Fibroblast of villous mesenchyme (primary cell): ENCODE measurements at places on chromosomes 5 and 9. TPM values are rescaled to one million over a fixed set of nuclear protein-coding genes. Genes with fewer than 3 reads are reported as not detected.

TCF7 gene
- under 0.01 and 0.97 TPM in 2 replicates for total RNA-seq

ZNF658 gene
- total RNA-seq: 3.9 and 4.3 TPM in 2 replicates

DIPK1B gene
- total RNA-seq: under 0.01 and 0.43 TPM in 2 replicates

SOX30 gene
- under 0.01 TPM in 1 of 2 replicates, not detected in the other for total RNA-seq

SLC36A2 gene
- total RNA-seq: not detected in 2 replicates

TMEM215 gene
- not detected in 2 replicates for total RNA-seq
